ENCODE measurements at places on chromosomes 5 and 9.

- DNase-seq: no peak
These were observed 92.2 kb upstream of the CKMT2 start for GRCh38 chr5:81140943-81141342.

DNA sequence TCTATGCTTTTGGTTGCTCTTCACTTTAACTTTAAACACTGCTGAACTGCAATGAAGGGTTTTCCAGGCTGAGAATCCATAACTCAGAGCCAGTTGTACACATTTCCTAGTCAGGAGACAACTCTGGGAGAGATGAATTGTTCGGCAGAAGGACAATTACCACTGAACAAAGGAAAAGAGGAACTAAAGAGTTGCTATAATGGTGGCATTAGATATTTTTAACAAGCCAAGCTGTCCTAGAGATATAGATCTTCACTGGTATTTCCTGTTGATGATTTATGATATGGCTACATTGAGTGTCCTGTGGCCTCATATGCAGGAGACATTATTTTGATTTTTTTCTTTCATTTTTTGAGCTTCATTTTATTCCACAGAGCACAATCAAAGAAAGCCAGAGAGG, 219.1 kb upstream of the PCSK5 start:
- no peak for DNase-seq

DNA sequence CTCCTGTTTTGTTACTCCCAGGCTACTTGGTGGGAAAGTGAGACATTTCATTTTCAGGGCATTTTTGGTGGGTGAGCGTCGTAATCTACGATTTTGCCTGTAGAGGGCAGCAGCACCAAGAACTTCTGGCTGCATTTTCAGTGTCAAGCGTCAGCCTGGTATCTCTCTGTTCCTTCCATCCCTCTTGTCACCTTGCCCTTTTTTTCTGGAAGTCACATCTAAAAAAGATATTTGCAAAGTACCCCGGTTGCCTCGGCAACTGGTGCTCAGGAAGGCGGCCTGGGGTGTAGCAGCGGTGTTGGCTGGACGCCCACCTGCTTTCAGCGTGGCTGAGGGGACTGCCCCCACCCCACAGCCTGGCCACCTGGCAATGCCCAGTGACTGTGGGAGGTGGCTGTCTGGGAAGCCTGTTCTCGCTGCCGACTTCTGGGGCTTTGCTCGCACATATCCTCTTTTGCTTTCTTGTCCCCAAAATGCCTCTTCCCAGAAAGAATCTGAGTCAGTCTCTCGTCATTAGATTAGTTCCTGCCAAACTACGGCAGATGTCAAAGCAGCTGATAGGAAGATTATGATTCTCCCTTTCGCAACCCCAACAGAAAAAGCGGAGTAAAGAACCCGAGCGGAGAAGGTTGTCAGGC, 84.5 kb downstream of the ACER2 start:
- no peak for DNase-seq

DNA sequence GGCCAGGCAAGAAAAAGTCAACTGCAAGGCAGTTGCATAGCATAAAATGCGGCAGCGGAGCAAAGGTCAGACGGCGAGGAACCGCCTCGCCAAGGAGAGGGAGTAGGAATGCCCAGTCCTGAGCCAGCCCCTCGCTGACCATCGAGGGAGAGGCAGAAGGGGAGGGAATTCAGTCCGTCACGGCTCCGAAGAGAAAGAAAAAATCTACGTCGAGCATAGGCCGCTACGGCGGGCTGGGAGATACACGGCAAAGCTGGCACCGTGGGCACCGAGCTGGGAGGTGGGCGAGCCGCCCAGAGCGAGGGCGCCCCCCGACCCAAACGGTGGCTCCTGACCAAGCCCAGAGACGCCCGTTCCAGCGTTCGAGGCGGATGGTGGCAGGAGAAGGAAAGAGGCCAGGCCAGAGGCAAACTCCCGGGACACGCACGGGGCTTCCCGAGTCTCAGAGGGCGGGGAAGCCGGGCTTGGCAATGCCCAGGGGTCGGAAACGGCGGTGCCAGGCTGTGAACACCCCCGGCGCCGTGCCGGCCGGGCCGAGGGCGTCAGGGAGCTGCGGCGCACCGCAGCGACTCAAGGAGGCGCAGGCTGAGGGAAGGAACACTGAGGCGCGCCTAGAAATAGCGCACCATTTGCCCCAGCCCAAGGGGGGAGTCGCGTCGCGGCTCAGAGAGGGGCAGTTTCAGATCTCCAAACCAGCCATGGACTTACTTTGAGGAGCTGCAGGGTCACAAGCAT, 518 bp downstream of the SPRY4 start:
- no peak for DNase-seq

DNA sequence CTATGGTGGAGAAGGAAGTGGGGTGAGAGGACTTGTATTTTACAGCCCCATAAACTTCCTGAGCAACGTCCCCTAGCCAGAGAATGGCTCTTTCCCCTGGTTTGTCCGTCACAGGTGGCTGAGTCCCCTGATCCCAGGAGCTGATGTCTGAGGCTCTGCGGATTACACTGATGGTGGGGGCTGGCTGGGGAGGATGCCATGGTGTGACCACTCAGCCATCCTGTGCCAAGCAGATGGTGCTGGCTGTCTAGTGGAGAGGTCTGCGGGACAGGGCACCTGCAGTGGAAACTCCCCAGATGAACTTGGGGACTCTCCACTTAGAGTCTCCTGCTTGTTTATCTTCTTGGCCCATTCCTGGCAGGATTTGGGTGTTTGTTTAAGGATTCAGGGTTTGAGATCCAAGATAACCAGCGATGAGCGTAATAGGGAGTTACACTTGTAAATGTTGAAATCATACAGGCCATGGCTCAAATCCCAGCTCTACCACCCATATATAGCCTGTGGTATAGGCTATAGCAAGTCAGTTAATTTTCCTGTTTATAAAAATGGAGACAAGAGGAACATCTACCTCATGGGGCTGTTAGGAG, 4.7 kb upstream of the PTGS1 start:
- no peak for DNase-seq

DNA sequence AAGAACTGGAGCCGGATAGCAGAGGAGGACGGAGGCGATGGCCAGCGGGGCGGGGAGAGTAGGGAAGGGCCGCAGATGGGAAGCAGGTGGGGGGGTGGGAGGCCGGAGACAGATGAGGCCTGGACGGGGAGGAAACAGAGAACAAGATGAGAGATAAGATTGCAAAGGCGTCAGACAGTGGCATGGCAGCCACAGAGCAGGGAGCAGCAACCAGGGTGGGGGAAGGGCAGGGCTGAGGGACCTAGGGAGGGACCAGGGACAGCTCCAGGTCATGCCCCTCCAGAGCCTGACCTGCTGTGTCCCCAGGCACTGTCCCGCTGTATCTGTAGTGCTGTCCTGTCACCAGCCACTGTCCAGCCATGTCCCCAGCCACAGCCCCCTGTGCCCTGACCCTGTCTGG, 49.6 kb upstream of the LMX1B start:
- DNase-seq: no peak

- DNase-seq: no peak
These were observed 18.3 kb upstream of the ZFYVE16 start for GRCh38 chr5:80389580-80389979.

DNA sequence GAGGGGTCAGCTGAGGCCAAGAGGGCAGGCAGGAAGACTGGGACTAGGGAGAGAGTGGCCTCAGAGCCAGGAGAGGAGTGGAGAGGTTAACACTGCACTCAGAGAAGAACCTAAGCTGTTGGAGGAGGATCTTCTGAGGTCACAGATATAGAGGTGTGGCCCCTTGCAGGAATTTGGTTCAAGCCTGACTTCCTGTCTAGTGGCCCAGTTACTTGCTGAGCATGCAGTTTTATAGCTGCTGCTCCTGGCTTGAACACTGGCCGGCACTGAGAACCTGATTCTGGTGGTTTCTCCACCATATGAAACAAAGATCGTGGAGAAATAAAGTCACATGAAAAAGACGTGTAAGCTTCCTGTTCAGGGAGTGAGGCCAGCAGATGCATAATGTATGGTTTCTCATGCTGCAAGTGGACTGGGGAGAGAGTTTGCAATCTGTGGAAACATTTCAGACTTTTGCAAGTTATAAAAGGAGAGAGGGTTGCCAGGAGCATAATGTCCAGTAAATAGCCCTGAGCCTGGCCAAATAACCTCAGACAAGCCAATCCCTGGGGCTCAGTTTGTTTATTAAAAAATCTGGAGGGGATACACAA, 82.6 kb downstream of the GALNT10 start:
- DNase-seq: no peak

GRCh38 chr9:114172981-114173833, 17.9 kb downstream of the COL27A1 start:
- DNase-seq: no peak

DNA sequence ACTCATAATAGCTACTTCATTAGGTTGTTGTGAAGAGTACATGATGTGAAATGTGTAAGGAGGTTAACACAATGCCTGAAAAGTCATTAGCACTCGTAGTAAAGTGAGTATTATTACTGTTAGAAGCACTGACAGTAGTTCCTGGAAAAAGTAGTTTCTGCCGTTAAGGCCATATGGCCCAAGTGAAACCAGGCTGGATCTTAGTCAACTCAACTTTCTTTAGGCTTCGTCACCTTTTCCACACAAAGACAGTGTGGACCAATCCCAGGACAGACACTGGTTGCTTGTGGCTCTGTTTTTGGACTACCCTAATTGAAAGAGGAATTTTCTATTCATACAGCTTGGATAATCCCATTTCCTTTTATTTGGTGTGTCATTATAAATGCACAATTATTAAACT, 29.4 kb upstream of the CKMT2 start:
- no peak for DNase-seq

DNA sequence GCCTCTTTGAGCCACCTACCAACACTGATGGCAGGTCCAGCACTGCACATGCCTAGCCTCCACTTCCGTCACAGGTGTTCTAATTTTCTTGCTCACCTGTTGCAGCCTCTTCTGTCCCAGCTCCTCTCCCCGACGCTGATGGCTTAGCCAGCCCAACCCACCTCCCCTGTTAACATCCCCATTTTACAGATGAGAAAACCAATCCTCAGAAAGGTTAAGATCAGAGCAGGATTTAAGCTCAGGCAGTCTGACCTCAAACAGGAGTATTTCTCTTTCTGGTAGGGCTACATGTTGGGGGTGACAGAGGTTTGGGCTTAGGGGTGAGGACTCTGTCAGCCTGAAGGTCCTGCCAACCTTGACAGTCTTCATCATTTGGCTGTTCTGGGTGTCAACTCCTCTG, 74.5 kb upstream of the PITX1 start:
- no peak for DNase-seq

- no peak for DNase-seq
These were observed 51.9 kb downstream of the LMX1B start for GRCh38 chr9:126665644-126666035.

DNA sequence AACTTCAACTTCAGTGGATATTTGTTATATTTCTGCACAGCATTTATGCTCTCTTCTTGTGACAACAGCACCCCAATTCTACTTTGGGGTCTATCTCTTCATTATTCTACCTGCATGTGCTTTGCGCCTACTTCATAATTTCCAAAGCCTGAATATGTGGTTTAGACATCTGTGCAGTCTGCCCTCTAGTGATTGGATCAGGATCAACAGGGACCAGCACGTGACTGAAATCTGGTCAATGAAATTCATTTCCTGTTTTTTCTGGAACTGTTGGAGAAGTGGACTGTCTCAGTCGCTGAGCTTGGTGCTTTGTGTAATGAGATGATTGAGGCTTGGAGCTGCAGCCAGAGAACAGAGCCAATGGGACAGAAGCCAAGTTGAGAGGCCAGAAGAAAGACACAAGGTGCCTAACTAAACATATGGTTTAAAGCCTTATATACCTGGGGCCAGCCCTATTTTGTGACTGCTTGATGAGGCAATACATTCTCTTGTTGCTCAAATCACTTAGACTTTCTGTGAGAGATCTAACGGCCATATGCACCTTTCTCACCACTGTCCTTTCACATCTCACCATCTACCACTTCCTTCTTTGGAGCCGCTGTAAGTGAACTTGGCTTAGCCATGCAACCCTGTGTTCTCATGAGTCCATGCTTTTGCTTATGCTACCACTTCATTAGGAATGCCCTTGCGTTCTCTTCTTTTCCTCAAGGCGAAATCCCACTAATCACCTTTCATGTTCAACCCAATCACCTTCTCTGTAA, 68.8 kb upstream of the PPP2R2B start:
- DNase-seq: no peak

DNA sequence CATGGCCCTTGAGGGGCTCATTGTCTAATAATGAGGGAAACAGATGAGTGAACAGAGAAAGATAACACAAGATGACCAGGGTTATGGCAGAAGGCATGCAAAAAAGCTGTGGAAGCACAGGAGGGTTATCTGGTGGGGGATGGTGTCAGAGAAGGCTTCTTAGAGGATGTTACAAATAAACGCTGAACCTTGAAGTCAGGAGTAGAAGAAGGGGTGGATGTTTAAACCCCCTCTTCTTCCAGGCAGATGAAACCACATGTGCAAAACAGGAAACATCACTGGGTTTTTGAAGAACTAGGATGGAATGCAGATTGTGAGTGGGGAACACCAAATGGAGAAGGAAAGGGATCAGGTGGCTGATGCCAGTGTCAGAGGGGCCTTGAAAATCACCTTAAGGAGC, 41.8 kb upstream of the NR5A1 start:
- DNase-seq: no peak

- no peak for DNase-seq
These were observed 126.1 kb downstream of the ESM1 start for GRCh38 chr5:54859316-54859715.

DNA sequence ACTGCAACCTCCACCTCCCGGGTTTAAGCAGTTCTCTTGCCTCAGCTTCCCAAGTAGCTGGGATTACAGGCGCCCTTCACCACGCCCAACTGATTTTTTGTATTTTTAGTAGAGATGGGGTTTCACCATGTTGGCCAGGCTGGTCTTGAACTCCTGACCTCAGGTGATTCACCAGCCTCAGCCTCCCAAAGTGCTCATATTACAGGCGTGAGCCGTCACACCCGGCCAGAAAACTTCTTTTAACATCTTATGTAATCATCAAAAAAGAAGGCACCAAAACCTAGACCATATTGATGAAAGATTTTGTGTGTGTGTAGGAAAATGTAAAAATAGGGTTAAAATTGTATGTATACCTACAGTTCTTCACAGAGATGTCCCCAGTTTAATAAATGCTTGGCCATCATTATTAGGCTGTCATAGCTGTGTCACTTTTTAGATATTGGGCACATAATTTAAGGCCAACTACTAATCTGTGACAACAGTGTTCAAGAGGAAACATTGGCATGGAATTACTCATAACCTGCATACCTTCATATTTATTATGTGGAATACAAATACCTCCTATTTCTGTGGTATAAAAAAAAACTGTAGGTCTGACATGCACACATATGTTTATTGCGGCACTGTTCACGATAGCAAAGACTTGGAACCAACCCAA, 44.4 kb downstream of the RAD50 start:
- DNase-seq: no peak

DNA sequence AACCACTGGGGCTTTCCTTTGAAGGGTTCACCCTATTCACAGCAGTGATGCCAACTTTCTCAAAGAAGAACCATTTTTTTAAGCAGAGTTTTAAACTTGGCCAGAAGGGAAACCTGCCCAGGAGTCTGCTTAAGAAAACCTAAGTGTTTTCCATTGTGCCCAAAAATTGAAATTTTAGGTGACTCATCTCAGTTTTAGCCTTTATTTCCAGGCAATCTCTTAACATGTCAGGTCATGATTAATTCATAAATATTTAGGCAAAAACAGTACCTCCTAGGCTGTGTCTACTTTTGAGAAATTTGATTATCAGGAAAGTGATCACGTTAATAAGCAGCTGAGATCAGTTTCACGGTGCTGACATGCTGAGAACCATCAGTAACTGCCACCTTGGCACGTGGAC, 61.9 kb downstream of the TLE1 start:
- DNase-seq: no peak

GRCh38 chr9:33148367-33149014, 18.6 kb downstream of the B4GALT1 start:
- DNase-seq: no peak
